Inflammatory macrophage treated with lipopolysaccharide for 1 hour (primary cell): ENCODE measurements at places on chromosomes 1 and 21.
A peak's percentile ranks its signal among the peaks of the same experiment; 100 is the strongest.

DNA sequence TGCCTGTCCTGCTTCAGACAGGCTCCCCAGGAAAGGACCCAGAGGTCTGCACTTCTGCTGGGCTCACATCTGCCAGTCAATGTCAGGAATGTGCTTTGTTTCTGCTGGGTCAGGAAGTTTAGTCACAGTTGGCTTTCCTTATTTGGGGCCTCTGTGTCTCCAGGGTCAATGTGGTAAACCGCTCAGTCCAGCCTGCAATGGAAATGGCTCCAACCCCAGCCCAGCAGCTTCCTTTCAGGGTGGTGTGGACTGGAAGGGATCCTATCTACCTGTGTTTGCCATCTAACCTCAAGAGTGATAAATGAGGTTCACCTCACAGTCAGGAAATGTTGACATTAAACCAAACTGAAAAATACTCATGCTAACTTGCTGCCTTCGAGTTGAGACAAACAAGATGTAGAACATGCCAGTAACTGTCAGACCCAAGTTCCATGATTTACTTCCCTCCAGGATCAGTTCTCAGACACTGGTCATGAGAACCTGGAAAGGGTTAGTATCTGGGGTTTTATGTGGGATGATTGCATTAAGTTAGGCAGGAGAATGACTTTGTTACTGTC, 20.3 kb downstream of the ENO1 start:
- no peak for DNase-seq

- no peak for DNase-seq
Measured at GRCh38 chr1:202697038-202697437, 13.2 kb downstream of the SYT2 start.

DNA sequence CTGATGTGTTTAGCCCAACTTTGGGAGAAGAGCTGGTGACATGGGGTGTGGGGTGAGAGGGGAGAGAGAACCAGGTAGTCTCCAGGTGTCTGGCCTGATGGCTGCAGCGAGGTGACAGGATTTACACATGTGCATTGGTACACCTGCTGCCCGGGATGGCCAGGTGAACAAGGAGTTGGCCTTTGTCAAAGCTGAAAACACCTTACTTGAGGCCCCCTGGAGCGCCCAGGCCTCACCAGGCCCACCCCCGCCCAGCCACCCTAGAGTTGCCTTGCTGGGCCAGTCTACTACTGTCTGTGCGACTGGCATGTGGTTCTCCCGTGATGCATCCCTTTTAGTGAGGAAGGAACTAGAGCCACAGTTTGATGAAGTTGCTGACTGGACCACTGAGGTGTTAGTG, 90.5 kb downstream of the ADARB1 start:
- DNase-seq, result no peak

GRCh38 chr21:33760641-33761440, 118.5 kb downstream of the ITSN1 start:
- no peak for DNase-seq

GRCh38 chr1:218778257-218779126, 395.2 kb upstream of the LYPLAL1 start:
- no peak for DNase-seq

DNA sequence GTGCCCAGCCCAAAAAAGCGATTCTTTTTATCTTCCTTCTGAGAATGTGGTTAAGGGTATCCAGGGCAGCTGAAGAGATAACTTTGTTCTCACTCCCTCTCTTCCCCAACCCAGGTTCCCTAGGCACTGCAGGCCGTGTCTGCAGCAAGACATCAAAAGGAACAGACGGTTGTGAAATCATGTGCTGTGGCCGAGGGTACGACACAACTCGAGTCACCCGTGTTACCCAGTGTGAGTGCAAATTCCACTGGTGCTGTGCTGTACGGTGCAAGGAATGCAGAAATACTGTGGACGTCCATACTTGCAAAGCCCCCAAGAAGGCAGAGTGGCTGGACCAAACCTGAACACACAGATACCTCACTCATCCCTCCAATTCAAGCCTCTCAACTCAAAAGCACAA, 11.4 kb downstream of the WNT2B start:
- no peak for DNase-seq

DNA sequence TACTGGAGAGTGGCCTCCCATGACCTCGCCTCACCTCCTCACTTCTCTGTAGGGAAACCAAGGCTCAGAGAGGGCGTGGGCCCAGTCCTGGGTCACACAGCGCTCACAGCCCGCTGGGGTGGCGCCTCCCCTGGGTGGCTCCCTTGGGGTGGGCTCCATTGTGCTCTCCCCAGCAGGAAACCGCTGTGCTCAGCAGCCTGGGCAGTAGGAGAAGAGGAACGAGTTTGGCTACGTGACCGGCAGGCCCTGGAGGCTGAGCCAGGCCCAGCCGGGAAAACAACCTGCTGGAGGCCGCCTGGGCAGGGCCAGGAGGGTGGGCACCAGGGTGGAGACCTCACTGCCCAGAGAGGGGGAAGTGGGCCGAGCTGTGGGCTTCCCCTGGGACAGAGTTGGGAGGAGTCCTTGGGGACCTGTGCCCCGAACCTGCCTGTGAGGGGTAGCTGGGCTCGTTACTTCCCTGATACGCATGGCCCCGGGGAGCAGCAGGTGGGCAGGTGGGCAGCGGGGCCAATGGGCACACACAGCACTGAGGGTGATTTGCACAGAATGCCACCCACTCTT, 15.0 kb upstream of the FAM131C start:
- DNase-seq, result no peak

DNA sequence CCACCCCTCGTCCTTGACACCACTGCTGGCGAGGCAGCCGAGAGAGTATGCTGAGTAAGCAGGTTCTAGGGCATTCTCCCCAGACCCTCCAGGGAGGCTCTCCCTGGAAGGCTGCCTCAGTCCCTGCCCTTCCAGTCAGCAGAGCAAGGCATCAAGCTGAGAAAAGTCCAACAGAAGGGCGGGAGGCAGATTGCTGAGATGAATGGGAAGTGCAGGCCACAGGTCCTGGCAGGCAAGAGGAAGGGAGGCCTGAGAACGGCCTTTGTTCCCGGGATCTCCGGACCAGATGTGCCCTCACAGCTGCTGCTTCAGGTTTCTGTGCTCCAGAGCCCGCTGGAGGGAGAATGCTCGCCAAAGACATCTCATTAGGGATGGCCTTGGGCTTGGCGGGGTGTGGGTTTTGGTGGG, 270.0 kb upstream of the VAMP3 start:
- no peak for DNase-seq

- DNase-seq, result no peak
Measured at GRCh38 chr1:163320891-163321290, 863 bp upstream of the NUF2 start.

- DNase-seq, result no peak
Measured at GRCh38 chr21:16424331-16424751, 694.6 kb downstream of the USP25 start.

DNA sequence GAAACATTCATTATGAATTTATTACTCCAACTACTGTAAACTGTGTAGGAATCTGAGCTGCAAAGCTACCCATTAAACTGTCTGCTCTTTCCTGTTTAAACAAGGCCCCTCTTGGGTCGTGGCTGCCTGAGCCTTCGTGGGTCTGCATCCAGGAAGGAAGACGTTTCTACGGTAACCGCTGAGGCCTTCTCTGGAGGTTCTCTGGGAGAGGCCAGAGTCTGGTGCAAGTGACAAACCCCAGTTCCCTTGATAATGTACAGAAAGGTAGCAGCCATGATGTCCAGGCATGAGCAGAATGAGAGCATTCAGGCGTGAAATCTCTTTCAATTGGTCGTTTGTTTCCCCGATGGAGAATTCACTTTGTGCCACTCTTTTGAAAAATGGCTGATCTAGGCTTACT, 350.2 kb downstream of the PLPP3 start:
- no peak for DNase-seq

DNA sequence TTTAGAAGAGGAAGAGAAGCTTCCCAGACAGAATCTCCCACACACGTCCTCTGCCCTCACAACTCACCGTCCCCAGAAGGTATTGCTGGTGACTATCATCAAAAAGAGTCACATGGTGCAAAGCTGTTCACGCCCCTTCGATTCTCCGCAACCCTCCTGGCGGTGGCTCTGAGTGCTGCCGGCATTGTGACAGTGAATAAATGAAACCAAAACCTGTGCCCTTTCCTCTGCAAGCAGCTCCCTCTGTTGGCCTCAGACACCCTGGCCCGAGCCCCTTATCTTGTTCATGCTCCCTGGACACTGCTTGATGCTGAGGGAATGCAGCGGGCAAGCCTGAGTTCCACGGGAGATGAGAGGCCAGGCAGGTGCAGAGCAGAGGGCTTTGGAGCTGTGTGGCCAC, 510.3 kb downstream of the NPHP4 start:
- no peak for DNase-seq

- DNase-seq, result peak; percentile 47
Measured at GRCh38 chr1:73593364-73593763, 604.6 kb downstream of the LRRIQ3 start.

DNA sequence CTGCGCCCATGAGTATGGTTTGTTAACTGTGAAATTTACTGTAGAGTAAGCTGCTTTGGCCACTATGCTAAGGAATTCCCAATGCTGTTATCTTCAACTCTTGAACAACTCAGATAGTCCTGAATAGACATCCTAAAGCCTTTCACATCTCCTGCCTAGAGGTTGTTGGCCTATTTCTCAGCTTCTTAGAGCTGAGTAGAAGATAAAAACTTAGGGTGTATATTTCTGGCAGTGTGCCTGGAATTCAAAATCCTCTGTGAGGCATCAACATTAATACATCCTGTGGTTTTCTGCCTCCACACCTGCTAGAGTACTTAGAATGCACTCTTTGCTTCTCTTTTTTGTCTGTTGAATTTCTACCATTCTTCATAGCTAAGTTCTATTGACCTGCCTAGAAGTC, 45.8 kb upstream of the RC3H1 start:
- no peak for DNase-seq

DNA sequence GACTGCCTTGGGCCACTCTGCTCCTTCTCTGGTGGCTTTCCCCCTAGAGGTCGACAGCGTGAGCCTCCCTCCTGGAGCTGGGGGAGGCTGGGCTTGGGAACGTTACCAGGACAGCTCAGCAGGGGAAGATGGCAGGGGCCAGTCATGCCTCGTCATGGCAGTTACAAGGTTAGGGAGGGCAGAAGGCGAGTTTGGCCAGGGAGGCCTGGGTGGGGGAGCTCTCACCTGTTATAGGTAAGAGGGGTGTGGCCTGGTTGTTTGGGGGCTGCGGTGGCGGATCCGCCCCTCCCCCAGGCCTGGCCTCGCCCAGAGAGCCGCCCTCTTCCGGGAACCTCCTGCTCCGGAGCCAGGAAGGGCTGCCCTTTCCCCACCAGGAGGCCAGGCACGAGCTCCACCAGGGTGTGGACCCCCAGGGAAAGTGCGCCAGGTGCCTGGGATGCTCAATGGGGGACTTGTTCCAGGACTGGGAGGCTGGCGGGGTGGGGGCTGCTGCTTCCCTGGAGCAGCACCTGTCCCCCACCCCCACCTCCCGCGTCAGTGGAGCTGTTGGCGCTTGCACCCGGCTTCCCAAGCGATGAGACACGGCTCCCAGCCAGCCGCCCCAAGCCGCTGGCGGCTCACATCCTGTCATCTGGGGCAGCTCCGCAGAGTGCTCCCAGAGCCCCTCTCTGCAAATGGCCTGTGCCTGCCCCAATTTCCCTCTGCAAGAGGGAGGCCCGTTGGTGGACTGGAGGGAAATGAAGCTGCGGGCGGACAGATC, 23.6 kb upstream of the PKP1 start:
- DNase-seq, result no peak

DNA sequence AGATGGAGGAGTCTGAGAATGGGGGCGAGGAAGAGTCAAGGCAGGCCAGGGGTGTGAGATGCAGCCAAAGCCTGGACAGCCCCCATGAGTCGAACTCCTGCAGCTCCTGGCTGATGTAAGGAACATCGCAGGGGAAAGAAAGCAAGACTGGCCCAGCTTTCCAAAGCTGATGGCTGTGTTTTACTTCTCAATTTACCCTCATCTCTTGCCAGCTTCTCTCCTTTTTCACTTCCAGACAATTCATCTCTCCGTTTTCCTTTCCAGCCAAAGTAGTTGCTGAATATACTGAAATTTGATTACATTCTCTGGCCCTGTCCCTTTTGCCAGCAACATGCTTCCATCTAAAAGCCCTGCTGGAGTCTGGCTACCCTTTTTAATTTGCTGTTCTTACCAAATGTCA, 40.0 kb upstream of the UBE2U start:
- DNase-seq, result no peak

- DNase-seq, result peak; percentile 52
Measured at GRCh38 chr1:232628335-232629249, 1.3 kb downstream of the SIPA1L2 start.

- DNase-seq, result no peak
Measured at GRCh38 chr1:246837418-246838117, 94.2 kb downstream of the AHCTF1 start.

DNA sequence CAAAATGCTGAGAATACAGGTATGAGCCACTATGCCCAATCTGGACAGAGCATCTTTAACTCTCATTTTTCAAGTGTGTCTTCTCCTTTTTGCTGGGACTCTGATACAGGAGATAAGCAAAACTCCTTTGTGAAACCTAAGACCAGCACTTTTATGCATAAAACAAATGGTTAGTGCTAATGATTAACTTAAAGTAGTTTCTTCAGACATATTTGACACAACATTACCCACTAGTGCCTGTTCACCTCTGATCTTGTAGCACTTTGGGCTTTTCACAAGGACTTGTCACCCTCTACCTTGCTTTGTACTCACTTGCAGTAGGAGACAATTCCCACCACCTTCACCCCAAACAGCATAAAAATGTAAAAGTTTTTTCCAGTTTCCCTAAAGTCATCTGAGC, 216.3 kb downstream of the RGS7 start:
- DNase-seq, result no peak

GRCh38 chr21:44714905-44715304, 3.5 kb upstream of the TSPEAR start:
- no peak for DNase-seq

- DNase-seq, result no peak
Measured at GRCh38 chr1:16324456-16324890, 27.8 kb downstream of the FBXO42 start.

GRCh38 chr1:94048413-94049164, 72.4 kb downstream of the ABCA4 start:
- DNase-seq, result no peak

- no peak for DNase-seq
Measured at GRCh38 chr1:170305777-170306512, 160.2 kb downstream of the NTMT2 start.

GRCh38 chr1:214792527-214793186, 189.7 kb downstream of the CENPF start:
- no peak for DNase-seq

GRCh38 chr1:53626616-53627015, 112.3 kb downstream of the GLIS1 start:
- no peak for DNase-seq

DNA sequence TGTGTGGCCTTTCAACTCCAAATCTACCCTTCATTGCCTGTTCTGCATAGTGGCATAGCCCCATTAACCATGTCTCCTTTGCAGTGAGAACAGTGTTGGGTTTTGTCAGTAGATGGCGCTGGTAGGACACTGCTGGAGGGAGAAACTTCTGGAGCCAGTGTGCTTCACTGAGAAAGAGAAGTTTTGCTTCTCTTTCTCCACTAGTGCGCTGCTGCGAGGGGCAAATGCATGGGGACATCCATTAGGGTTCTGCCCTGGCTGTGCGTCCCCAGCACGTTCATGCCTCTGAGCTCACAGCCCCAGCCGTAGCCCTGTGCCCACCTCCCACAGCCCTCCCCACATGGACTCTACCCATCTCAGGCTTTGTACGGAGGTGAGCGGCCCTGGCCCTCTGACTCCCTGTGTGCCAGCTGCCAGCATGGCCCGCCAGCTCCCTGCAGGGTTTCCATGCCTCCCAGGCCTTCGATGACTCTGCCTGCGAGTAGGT, 53.1 kb downstream of the RIMS3 start:
- peak; percentile 67 for DNase-seq

GRCh38 chr21:42654913-42655795, 1.7 kb downstream of the PDE9A start:
- DNase-seq, result no peak
